ENCODE measurements at places on chromosomes 2 and 18. TPM values are rescaled to one million over a fixed set of nuclear protein-coding genes. Genes with fewer than 3 reads are reported as not detected.

DNA sequence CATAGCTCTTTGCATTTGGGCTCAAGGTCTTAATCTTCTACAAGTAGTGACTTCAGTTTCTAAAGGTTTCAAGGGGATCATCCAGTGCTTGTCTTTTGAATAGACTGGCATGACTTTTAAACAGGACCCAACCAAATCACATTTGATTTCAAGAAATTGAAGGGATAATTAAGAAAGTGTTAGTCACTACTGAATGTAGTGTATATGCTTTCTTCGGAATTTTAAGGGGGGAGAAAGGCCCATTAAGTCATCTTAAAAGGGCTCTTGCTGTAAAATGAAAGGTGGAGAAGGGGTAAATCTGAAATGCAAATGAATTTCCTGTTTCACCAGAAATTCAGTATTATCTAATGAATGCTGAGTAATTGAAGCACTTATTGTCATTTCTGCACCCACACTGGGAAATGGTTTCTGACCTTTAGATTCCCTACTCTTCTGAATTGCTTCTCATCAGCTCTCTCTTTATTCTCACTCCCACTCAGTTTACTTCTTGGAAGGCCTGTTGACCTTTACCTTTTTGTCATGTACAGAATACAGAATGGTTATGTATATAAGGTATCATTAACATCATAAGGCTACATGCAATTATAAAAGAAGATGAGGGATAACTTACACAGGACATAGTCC is 241.4 kb downstream of the SLC8A1 start:
- H3K4me3 ChIP-seq: no peak overlapping the region
- H3K27ac ChIP-seq: no peak overlapping the region
- H3K27me3 ChIP-seq: no peaks in the 10 kb centered on the region
- H3K36me3 ChIP-seq: no peaks in the 10 kb centered on the region
- DNase-seq: no peak

DNA sequence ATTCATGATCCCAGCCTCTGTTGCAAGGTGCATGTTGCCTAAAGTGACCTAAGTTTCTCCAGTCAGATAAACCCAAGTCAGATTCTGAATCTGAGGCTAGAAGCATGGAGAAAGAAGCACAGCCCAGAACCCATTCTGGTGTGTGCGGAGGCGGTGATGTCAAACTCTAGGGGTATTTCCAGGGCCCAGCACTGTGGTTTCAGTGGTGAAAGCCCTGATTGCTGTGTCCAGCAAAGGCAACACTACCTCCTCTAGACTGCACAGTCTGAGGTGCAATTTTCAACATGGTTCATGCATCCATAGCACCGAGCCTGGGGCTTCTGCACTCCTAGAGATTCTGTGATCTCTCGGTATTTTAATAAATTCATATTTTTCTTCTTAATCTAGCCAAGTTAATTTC is 264.8 kb upstream of the KLHL29 start:
- DNase-seq: no peak
- no peaks in the 10 kb centered on the region for H3K27me3 ChIP-seq
- H3K4me3 ChIP-seq: no peak overlapping the region

DNA sequence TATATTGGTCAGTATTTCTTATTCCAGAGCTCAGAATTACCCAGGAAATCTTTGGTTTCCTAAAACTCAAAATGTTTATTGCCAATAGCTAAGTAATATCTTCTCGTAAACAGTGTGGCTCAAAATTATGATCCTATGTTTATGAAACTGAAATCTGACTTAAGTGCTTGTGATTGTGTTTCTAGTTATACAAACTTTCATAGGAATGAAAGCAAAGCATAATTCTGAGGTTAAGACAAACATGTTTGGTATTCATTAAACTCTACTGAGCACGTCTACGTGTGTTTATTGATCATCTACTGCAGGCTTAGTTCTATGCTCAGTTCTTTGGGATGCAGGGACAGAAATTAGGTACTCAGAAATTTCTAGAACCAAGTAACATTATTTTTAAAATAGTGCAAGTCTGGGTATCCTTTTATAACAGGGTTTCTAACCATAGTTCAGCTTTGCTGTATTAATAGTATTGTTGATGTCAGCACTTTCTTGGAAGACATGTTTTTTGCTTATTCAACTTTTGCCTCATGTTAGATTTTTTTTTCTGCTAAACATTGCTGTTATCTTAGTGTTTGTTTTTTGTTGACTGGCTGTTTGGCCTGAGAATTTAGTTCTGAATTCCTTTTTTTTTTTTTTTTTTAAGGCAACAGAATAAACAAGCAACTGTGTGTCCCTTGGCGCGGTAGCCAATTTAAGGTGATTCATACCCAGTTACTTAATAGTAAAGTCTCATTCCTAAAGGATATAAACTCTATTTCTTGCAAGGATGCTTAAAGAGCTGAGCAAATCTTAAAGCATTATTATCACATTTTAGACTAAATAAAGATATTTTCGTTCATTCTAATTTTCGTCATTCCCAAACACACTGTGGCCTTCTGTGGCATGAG is 31.3 kb downstream of the PTPRM start:
- no peak overlapping the region for H3K4me3 ChIP-seq
- no peak overlapping the region for H3K27ac ChIP-seq
- H3K27me3 ChIP-seq: no peaks in the 10 kb centered on the region
- H3K4me1 ChIP-seq: peaks cover 2% of the 10 kb centered on the region

DNA sequence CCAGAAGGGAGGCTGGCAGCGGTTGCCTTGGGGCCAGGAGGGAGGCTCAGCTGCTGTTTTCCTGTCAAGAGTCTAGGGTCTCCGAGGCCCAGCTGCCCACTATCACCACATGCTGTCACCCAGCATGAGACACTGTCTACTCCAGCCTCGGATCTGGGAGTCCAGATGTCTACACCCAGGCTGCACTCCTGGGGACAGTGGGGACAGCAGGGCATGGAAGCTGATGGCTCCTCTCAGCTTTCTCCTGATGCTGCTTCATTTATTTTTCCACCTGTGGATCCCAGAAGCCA is 134.0 kb downstream of the PTGR3 start:
- no peak for DNase-seq
- H3K36me3 ChIP-seq: no peaks in the 10 kb centered on the region
- no peak overlapping the region for H3K27ac ChIP-seq

DNA sequence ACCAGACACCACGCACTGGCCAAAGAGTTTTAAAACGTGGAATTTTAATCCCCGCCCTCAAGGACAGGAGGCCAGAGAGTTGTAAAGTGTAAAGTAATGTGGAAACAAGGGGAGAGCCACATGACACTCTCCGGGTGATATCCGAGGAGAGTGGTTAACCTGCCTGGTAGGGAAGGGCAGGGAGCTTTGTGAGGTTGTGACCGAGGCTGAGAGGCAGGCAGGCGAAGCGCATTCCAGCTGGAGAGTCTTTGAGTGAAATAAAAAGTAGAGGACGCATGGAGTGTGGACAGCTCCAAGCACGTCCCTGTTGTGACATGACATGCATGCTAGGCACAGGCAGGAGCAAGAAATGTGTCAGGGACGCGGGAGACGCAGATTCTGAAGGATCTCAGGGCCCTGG is 539.5 kb downstream of the RNF144A start:
- no peak for DNase-seq
- no peaks in the 10 kb centered on the region for H3K4me1 ChIP-seq
- no peak overlapping the region for H3K27ac ChIP-seq
- no peaks in the 10 kb centered on the region for H3K27me3 ChIP-seq

DNA sequence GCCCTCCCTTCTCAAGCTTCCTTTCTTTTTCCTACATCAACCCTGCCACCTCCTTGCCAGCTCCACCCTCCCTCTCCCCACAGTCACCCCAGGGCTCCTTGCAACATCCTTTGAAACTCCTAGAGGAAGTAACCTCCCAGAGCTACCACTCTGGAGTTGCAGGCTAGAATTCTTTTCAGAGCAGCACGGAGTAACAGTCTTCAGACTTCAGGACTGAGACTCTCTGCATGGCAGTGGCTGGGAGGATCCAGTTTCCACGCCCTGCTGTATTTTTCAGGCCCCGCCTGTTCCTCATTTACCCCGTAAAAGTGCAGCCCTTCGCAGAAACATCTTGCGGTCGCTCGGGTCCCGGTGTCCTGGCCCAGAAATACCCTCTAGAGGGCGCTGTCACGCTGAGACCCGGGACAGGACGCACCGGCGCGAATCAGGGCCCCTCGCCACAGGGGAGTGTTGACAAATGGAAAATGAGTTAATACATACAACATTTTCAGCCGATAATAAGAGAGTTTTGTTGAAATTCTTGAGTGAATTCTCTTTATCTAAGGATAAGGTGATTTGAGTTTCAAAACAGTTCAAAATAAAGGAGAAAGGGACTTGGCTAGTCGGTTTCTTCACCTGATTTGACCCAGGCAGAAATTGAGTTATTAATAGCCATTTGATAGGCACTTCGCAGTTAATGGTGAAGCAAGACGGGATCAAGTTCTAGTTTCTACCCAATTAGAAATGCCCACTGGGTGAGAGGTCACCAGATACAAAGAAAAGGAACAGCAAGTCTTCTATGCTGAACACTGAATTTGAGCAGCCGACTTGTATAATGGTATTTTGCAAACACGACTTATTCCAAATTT is 18.5 kb upstream of the NTSR2 start:
- no peaks in the 10 kb centered on the region for H3K27me3 ChIP-seq
- H3K36me3 ChIP-seq: no peaks in the 10 kb centered on the region
- DNase-seq: peak; percentile 86
- peak overlapping the region; percentile 69 for H3K27ac ChIP-seq
- peaks cover 28% of the 10 kb centered on the region for H3K4me1 ChIP-seq

- H3K4me1 ChIP-seq: peaks cover 4% of the 10 kb centered on the region
- no peak overlapping the region for H3K27ac ChIP-seq
- H3K4me3 ChIP-seq: no peak overlapping the region
- no peak for DNase-seq
- no peaks in the 10 kb centered on the region for H3K36me3 ChIP-seq
- H3K27me3 ChIP-seq: no peaks in the 10 kb centered on the region
These were observed 63.8 kb downstream of the GREB1 start for GRCh38 chr2:11597538-11598225.

DNA sequence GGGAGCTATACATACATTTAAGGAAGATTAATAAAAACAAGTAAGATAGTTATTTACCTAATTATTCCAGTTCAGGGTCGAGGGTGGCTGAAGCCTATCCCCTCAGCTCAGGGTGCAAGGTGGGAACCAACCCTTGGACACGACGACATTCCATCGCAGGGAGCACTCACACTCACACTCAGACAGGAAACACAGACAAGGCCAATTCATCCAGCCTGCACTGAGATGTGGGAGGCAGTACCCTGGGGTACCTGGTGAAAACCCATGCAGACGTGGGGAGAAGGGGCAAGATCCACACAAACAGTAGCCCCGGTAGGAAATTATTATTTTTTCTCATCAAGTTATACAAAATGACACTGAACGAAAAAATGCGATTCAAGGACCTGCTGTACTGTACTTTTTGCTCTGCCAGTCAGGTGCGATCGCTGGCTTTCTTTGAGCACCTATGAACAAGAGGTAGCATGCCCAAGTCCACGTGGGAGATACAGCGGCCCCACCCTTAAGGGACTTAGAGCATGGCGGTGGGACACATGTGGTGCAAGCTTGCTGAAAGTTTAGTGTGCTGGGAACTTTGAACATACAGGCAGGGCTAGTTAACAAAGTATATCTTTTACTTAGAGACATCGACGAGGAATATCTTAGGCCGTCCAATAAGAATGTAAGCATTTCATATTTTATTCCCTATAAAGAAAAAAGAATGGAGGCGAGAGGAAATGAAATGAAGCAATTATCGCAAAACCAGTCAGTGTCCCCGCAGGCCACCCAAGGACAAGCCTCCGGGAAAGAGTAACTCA is 624 bp downstream of the METTL8 start:
- H3K36me3 ChIP-seq: no peaks in the 10 kb centered on the region
- peak overlapping the region; percentile 21 for H3K4me3 ChIP-seq
- H3K27me3 ChIP-seq: no peaks in the 10 kb centered on the region
- H3K27ac ChIP-seq: peak overlapping the region; percentile 99
- peaks cover 18% of the 10 kb centered on the region for H3K4me1 ChIP-seq

GRCh38 chr2:121887513-121888188 is 132.2 kb downstream of the TSN start:
- DNase-seq: no peak
- H3K4me3 ChIP-seq: no peak overlapping the region
- no peaks in the 10 kb centered on the region for H3K4me1 ChIP-seq
- no peak overlapping the region for H3K27ac ChIP-seq

GRCh38 chr2:29063646-29064345 is 10.5 kb downstream of the PCARE start:
- no peaks in the 10 kb centered on the region for H3K36me3 ChIP-seq
- no peak overlapping the region for H3K27ac ChIP-seq
- peak; percentile 43 for DNase-seq
- no peaks in the 10 kb centered on the region for H3K27me3 ChIP-seq

DNA sequence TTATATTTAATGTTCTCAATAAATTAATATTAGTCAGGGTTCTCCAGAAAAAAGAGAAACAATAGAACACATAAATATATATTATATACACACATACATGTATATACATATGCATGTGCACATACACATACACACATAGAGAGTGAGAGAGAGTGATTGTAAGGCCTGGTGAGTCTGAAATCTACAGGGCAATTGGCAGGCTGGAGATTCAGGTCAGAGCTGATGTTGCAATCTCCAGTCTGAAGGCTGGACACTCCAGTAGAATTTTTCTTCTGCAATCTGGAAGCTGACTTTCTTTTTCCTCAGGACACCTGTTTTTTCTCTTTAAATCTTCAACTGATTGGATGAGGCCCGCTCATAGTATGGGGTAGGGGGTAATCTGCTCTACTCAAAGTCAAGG is 3.2 kb downstream of the TMEM182 start:
- H3K4me3 ChIP-seq: no peak overlapping the region
- no peak for DNase-seq
- H3K4me1 ChIP-seq: no peaks in the 10 kb centered on the region

GRCh38 chr2:58106896-58107295 is 60.3 kb downstream of the VRK2 start:
- no peaks in the 10 kb centered on the region for H3K36me3 ChIP-seq
- no peaks in the 10 kb centered on the region for H3K27me3 ChIP-seq
- H3K27ac ChIP-seq: no peak overlapping the region
- no peak overlapping the region for H3K4me3 ChIP-seq

DNA sequence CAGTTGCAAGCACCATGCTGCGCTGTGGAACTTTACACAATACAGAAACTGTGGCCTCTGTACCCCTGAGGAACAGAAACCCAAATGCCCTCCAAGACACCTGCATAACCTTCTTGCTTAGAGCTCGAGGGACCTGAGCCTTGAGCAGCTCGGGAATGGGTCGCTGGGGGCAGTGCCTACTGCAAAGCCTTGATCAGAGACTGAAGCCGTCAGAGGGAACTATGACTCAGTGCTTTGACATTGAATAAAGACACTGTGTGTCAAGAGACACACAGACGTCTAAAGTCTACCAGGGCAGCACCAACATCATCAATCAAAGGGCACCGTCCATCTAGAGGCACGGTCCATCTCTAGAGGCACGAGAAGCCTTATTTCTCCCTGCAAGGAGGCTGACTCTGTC is 30.6 kb downstream of the GPR45 start:
- no peaks in the 10 kb centered on the region for H3K4me1 ChIP-seq
- H3K36me3 ChIP-seq: peaks cover 43% of the 10 kb centered on the region
- no peak for DNase-seq
- no peak overlapping the region for H3K4me3 ChIP-seq

The AAK1 gene
- 44.6 TPM for total RNA-seq

The SLC5A7 gene
- total RNA-seq: not detected

The PARD3B gene
- 17.8 TPM for total RNA-seq

The ORC4 gene
- total RNA-seq: 20.0 TPM

The PLA2R1 gene
- total RNA-seq: 2.1 TPM

The CD8B2 gene
- not detected for total RNA-seq

The TTC27 gene
- 5.6 TPM for total RNA-seq
